ENCODE measurements at places on chromosomes 5 and 9.

GRCh38 chr5:75342836-75343235, 5.8 kb downstream of the HMGCR start:
- DNase-seq, result no peak

- no peak for DNase-seq
Observed at GRCh38 chr5:7415123-7415522, 19.2 kb downstream of the ADCY2 start.

DNA sequence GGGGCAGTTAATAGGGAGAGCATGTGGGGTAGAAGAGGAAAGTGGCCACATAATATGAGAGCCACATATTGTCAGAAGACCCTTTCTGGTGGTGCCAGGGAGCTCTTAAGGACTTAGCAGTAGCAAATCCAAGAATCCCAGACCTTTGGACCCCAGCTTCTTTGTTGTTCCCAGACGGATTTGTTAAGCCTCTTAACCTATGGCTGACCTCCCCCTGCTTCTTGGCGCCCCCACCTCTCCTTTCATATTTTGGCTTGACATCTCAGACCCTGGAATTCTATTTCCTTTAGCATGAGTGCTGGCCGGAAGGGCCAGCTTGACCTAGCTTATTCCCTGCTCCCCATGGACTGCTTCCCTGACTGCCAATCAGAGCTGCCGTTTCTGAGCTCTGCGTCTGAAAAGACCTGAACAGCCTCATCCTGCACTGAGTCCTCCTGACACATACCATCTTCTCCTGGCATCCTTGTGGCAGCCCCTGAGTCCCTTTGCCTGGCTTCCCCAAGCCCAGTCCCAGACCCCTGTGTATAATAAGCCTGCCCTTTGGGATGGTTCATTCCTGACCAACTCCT, 116.3 kb downstream of the PRKACG start:
- no peak for DNase-seq

- DNase-seq, result no peak
Observed at GRCh38 chr5:82855893-82856550, 221.2 kb downstream of the TMEM167A start.

Measured in activated T-helper 1 cell treated with anti-CD3 and anti-CD28 coated beads, Interleukin-2, amount 50 U/mL, for 16 hours (primary cell).